Psoas muscle (tissue), 8 donors: ENCODE measurements at places on chromosomes 16 and 17. TPM values are rescaled to one million over a fixed set of nuclear protein-coding genes. Genes with fewer than 3 reads are reported as not detected.
A peak's percentile ranks its signal among the peaks of the same experiment; 100 is the strongest.

The CCL17 gene
- not detected for polyA plus RNA-seq

The ABCA10 gene
- polyA plus RNA-seq = 1.4 TPM

The PRAC2 gene
- not detected for polyA plus RNA-seq

The GNG13 gene
- polyA plus RNA-seq = not detected

The GRB7 gene
- 0.06 TPM for polyA plus RNA-seq

The DRC7 gene
- polyA plus RNA-seq = not detected

DNA sequence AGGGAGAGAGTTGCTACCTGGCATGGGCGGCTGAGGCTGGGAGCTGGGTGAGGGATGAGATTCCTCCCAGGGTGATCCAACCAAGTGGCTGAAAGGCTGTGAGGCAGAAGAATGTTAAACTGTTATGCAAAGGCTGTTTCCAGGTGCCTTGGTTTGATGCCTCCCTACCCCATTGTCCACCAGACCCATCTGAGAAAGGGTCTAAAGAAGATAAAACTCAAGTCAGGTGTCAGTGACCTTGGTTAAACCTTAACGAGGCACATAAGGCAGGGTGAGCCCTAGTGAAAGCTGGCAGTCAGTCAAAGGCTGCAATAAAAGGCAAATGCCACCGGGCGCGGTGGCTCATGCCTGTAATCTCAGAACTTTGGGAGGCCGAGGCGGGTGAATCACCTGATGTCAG is 23.8 kb downstream of the LDHD start:
- DNase-seq = peak; percentile 65

DNA sequence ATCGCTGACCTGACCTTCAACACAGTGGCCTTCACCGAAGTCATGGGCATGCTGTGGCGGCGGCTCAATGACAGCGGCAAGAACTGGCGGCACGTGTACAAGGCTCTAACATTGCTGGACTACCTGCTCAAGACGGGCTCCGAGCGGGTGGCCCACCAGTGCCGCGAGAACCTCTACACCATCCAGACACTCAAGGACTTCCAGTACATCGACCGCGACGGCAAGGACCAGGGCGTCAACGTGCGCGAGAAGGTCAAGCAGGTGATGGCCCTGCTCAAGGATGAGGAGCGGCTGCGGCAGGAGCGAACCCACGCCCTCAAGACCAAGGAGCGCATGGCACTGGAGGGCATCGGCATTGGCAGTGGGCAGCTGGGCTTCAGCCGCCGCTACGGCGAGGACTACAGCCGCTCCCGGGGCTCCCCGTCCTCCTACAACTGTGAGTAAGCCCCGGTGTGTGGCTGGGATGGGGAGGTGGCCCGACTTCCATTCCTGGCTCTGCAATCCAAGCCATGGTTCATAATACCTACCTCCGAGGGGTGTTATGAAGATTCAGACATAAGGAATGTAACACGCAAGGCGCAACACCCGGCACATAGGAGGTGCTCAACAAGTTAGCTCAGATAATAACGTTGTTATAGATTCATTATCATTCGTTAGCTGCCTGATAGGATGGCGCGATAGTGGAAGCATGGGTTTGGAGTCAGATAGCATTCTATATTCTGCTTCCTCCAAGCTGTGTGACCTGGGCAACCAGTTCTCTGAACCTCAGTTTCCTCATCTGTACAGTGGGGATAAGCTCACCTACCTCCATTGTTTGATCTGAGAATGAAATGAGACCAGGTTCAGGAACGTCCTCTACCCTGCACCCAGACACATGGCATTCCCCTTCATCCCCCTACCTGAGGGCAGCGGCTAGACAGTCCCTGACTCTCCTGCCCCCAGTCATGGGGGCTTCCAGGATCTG is 4.4 kb downstream of the EPN3 start:
- DNase-seq = no peak

DNA sequence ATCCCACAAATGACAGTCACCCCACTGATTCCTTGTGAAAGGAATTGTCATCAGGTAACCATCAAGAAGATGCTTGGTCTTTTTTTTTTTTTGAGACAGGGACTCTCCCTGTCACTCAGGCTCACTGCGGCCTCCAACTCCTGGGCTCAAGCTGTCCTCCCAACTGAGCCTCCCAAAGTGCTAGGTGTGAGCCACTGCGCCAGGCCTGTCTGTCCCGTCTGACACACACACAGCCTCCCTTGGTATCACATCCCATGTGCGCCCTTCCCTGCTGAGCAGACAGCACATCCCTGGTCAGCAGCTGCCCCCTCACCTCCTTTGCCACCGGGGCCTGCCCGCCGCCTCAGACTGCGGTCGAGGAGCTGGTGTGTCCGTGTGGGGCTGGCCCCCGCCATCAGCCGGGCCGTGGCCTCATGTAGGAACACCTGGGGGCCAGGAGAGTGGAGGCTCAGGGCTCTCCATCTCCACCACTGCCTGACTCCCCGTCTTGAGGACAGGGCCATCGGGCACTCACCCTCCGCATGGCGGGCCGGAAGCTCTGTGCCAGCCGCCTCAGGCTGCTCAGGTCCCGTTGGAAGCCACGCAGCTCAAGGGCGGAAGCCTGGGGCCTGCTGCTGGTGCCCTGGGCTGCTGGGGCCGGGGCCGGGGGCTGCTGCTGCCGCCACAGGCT is 23.6 kb downstream of the SREBF1 start:
- no peak for DNase-seq

DNA sequence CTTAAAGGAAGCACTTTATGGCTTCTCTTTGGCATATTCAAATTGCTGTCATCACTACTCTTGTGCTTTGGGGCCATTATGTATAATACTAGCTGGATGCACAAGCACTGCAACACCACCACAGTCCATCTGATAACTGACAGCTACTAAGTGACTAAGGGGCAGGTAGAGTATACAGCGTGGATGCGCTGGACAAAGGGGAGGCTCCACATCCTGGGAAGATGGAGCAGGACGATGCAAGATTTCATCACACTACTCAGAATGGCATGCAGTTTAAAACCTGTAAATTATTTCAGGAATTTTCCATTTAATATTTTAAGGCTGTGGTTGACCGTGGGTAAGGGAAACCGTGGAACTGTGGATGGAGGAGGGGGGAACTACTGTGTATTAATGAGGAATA is 25.0 kb downstream of the MPRIP start:
- DNase-seq = no peak

GRCh38 chr17:57726838-57727237 is 18.3 kb downstream of the CCDC182 start:
- no peak for DNase-seq

DNA sequence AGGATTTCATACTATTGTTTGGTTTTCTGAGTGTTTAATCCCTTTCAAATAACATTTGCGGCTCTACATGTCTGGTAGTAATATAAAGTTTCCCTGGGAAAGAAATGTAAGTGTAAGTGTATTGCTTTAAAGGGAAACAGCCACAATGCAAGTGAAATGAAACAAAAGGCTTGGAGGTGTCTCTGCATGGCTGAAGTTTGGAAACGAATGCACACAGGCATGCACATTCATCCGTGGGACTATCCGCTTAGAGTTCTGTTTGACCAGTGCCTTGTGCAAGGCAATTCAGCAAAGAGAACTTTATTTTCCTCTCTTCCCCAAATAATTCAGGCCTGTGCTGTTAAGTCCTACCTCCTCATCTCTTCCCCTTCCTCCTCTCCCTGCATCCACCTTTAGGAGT is 56.1 kb upstream of the MRTFB start:
- DNase-seq = no peak

DNA sequence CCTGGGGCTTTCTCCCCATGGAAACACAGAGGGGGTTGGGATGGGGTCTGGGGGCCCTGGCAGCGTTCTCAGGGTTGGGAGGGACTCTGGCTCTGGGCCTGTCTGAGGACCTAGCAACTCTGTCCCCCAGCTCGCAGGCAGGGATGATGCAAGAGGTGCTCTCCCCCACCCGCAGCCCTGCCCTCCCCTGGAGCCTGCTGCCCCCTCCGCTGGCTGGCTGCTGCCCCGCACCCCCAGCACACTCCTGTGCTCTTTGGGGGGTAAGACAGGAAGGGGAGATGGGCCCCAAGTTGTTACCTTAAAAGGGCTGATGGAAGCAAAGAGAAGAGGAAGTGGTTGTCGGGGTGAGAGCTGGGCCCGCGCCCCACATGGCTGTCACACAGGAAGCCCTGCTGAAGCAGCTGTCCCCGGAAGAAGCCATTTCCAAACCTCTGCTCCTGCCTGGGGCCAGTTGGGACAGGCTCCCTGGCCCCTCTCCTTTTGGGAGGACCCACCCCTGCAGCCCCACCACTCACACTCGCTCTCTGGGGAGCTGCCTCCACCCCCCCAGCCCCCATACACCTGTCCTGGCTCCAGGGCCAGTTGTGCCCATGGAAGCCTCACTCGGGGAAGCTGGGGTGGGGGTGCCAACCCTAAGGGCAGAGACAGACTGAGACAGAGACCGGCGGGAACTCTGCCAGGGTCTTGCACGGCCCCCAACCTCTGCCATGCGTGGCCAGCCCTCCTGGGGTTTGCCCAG is 2.5 kb downstream of the CORO1A start:
- peak; percentile 45 for DNase-seq

GRCh38 chr16:65827231-65827630 is 539.3 kb upstream of the CDH5 start:
- DNase-seq = no peak

DNA sequence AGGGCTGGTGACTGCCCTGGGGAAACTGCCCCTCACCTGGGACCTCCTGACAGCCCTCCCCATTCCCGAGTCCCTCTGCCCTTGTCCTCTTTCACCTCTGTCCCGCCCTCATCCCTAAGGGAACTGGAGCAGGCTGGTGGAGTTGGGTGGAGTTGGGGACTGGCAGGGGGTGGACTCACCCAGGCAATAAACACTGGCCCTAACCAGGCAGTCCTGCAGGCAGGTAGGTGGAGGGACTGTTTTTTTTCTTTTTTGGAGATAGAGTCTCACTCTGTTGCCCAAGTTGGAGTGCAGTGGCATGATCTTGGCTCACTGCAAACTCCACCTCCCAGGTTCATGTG is 11.7 kb downstream of the GCGR start:
- no peak for DNase-seq

- no peak for DNase-seq
Measured at GRCh38 chr17:81482673-81483072, 29.9 kb downstream of the ACTG1 start.

DNA sequence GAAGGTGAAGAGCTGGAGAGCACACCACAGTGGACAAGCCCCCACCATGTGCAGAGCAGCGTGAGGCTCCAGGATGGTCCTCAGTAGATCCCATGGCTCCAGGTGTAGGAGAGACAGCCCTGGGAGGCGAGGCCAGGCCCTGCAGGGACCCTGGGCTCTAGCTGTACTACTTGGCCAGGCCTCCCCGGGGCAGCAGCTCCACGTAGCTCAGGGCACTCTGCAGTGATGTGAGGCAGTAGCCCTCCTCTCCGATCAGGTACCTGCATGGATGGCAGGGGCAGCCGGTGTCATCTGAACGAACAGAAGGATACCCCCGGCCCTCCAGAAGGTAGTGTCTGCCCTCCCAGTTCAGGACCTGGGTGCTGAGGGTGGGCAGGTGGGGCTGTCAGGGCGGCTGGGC is 6.2 kb upstream of the SPATA2L start:
- DNase-seq = no peak

DNA sequence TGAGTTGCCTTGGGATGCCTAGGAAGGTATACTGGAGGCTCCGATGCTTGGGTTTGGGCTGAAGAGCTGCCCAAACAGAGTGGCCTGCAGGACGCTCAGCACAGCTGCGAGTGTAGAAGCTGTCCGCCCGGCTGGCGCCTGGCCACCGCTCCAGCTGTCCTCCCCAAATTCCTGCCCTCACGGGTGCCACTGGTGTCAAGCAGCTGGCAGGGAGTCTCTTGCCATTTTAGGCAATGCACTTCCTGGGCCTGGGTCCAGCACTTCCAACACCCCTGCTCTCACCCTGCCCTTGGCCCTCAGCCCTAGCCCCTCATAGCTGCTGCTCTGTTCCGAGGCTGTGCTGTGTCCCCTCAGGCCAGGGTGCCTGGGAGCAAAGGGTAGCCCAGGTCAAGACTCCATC is 5.2 kb upstream of the PKMYT1 start:
- no peak for DNase-seq

GRCh38 chr16:2078691-2079090 is 30.9 kb downstream of the TSC2 start:
- DNase-seq = no peak
